CD4-positive, alpha-beta T cell treated with Interleukin-17A for 4 hours (primary cell): ENCODE measurements at places on chromosomes 1 and 21.

DNA sequence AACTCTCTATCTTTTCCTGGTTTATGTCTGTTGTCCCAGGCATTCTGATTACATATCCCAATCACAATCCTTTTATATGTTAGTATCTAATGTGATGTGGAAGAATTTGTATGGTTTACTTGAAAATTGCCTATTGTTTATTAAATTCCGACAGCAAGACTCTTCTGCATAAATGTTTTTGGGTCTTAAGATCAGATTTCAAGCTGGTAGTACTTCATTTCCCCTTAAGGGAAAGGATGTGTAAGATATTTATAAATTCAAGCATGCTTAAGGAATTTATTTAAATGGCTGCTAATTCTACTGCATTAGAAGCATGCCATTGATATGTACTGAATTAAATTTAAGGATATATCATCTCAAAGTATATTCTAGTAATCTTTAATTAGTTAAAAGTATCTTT is 20.4 kb upstream of the GPR88 start:
- DNase-seq, result no peak

GRCh38 chr1:156458181-156458503 is 42.4 kb downstream of the MEF2D start:
- DNase-seq, result no peak

DNA sequence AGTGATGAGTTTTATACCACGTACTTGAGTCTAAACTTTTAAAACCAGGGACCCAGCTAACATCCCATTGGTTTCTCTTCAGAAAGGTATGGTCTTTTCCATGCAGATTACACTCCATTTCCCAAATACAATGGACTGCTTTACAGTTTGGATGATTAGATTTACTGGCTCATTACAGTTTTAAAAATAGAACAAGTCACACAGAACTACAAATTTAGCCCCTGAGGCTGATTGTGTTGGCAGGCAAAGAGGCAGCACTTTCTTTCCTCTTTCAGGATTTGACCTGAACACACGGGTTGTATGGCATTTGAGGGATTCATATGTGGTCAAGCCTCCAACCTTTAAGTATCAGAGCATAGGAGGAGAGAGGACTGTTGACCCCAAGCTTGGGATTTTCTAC is 21.8 kb upstream of the VTCN1 start:
- no peak for DNase-seq

DNA sequence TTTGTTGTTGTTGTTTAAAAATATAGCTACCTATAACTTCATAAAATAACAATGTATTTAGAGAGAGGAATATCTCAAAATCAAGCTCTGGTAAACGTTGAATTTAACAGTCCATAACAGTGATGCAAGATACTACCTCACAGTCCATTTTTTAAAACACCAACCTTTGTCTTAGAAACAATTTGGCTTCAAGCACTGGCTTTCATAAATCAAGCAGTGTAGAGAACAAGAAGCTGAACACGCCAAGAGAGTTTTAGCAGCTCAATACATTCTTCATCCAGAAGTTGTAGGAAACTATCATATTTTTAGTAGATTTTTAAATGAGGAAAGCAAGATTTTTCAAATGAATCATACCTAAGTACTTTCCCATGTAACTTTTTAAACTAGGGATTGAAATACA is 334.3 kb upstream of the ADAMTS5 start:
- no peak for DNase-seq

DNA sequence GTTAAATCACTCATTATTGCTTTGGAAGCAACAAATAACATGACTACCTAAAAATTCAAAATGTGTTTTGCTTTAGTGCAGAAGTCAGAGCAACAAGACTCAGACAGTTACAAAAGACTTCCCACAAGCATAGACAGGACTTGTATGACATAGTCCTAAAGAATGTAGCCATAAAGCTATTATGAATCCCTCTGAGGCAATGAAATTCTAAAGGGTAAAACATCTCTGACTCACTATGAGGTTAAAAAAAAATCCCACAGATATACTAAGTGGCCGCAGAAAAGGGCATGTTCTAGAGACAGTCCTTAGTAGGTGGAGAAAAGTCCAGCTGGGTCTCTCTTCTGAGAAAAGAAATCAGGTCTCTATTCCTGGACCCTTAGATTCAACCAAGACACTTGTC is 4.9 kb downstream of the PRKAB2 start:
- DNase-seq, result no peak
